ENCODE measurements at places on chromosomes 1 and 21.

- DNase-seq: no peak
Observed at GRCh38 chr1:147562819-147563218, 21.5 kb downstream of the BCL9 start.

GRCh38 chr1:109307274-109308021 is 637 bp upstream of the MYBPHL start:
- no peak for DNase-seq

DNA sequence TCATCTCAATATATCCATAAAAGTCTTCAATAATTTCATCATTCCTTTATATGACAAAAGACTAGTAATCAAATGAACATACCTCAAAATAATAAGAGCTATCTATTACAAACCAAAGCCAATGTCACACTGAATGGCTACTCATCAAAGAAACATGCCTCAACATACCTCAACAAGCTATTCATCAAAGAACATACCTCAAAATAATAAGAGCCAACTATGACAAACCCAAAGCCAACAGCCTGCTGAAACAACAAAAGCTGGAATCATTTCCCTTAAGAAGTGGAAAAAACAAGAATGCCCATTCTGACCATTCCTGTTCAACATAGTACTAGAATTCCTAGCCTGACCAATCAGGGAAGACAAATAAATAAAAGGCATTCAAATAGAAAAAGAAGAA is 1373.7 kb downstream of the BRINP3 start:
- no peak for DNase-seq

GRCh38 chr21:35843911-35844667 is 216.2 kb downstream of the SETD4 start:
- DNase-seq: no peak

DNA sequence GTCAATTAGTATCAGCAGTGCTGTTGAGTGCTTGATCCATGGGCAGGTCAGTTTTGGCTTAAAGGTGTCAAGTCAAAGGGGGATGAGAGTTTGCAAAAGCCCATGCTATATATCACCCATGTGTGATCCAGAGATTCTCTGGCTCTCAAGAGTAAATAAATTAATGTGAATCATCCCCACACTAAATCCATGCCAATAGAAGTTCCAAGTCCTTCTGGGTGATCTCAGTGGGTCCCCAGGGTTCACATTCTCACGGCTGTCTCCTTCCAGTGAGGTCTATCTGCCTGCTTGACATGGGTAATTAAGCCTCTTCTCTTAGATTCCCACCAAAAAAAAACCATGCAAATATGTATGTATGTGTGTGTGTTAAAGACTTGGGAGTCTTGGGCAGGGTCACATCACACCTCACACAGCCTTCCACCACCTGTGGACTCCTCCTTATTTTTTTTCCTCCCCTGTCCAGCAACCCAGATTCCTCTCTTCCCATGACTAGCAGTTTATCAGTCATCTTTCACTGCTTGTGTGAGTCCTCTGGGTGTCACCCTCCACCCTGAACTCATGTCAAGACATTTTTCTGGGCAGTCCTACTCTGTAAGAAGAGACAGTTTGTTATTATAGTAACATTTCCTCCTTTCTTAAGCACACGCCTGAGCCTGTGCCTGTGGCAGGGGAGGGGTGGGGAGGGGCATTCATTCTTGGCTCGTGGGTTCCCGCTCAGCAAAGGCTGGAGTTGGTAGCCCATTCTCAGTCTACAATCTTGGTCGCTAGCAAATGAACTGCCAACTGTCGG is 14.3 kb upstream of the S100A11 start:
- DNase-seq: no peak

DNA sequence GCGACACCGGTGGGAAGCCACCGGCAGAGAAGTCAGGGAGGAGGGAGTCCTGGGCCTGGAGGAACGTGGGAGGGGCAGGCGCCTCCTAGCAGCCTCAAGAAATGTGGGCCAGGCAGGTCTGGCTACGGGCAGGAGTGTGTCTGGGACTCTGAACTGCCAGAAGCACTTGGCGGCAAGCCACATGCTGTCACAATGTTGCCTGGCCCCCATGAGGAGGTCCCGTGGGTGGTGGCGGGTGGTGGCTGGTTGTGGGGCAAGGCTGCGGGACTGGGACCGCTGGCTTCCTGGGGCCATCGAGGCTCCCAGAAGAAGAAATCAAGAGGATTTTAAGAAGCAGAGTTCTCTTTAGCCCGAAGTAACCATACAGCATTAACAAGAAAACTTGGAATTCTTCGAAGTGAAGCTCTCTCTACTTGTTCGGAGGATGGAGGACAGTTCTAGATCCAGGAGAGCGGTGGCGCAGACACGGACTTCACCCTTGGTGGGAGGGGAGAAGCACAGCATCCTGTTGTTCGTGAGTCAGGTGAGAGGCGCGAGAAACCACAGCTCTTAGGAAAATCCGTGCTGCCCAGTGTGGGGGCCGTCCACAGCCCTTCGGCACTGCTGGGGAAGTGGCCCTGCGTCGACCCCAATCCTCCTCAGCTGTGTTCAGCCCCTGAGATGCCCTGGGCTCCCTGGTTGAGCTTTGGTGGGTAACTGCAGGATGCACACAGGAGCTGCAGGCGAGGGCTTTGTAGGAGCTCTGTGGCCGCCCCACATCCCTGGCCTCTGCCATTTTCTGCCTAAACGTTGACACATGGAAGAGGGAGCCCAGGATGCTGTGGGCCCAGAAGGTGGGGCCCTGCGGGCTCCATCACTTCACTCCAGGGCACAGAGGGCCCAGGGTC is 12.4 kb downstream of the SKI start:
- DNase-seq: no peak

DNA sequence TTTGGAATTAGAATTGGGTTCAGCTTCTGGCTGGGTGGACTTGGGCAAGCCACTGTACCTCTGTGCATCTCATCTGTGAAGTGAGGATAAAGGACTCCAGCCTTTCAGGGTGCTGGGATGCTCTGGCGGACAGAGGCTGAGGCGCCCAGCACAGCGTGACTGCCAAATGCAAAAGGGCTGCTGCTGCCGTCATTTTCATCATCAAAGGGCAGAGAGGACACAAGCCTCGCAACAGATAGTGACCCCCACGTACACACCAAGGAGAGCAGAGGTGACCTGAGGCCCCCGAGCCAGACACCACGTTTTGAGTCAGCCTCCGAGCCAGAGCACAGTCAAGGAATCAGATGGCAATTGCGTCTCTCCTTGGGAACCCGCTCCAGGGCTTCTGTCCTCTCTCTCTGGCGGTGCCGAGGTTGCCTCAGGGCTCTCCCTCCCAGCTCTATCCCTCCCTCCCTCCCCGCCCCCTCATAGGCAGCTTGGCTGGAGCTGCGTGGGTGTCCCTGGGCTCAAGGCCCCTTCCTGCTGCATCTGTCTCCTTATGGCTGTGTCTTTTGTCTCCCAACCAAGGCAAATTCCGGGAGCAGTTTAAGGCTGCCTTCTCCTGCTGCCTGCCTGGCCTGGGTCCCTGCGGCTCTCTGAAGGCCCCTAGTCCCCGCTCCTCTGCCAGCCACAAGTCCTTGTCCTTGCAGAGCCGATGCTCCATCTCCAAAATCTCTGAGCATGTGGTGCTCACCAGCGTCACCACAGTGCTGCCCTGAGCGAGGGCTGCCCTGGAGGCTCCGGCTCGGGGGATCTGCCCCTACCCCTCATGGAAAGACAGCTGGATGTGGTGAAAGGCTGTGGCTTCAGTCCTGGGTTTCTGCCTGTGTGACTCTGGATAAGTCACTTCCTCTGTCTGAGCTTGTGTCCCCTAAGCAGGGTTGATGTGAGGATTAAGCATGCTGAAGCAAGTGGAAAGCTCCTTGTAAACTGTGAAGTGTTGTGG is 9.0 kb downstream of the HCRTR1 start:
- DNase-seq: no peak

- DNase-seq: no peak
Observed at GRCh38 chr1:8723010-8723409, 94.4 kb downstream of the RERE start.

DNA sequence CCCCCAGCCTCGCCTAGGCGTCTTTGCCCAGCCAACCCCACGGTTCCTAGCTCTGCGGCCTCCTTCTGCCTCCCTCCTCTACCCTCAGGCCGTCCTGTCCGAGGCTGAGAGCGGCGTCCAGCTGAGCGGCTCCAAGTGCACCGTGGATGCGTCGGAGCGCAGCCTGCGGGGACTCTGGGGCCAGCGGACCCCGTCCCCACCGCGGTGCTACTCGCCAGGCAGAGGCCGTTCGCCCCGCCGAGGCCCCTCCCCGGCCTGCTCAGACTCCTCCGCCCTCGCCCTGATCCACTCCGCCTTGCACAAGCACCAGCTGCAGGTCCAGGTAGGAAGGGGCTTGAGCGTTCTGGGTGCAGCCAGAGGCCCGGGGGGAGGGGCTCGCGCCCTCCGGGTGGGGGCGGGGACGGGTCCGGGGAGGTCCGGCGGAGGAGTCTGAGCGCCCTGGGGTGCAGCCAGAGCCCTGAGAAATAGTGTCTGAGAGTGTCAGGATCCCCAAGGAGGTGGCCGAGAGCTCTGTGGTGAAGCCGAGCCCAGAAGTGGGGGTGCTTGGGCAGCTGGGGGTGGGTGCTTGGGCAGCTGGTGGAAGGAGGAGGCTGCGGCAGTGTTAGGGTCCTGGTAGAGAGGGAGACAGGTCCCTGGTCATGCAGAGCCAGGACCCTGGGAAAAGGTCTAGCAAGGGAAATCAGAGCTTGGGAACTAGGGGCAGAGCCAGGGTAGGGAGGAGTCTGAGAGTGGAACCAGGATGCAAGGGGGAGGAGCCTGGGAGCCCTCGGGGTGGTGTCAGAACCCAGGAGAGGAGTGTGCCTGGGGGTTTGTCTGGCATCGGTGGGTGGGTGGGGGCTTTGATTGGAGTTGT is 3.2 kb upstream of the NBPF3 start:
- DNase-seq: no peak

- DNase-seq: no peak
Observed at GRCh38 chr21:42125571-42126544, 54.7 kb downstream of the UMODL1 start.

GRCh38 chr1:192161976-192162375 is 3.7 kb downstream of the RGS18 start:
- no peak for DNase-seq

DNA sequence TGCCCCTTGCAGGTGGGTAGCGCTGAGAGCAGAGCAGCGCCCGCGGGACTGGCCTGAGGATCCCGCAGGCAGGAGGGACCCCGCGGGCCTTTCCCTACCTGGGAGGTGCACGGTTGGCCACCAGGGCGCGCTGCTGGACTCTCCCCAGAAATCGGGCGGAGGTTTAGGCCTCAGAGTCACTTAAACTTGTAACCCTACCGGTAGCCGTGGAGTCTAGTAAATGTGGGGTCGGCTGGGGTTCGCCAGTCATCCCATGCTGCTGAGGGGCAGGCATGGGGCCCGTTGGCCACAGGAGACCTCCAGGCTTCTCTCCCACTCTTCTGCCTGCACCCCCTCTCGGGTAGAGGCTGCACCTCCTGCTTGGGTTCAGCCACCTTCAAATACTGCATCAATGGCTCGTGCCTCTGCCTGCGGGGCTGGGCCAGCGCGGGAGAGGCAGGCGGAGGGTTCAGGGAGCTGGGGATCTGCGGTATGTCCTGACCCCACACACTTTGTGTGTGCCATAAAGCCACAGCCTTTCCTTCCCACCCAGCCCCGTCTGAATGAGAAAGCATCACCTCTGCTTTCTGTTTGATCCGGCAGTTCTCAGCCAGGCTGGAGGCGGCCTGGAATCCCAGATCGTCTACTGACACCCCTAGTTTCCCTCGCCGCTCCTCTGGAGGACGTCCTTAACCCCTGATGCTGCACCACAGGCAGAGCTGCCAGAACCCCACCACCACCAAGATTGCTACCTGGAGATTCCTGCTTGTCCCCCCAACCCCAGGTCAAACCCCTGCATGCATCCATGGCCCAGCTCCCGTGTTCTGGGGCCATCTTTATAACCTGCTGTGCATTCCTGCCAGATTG is 12.3 kb upstream of the GSTM4 start:
- DNase-seq: peak; percentile 86

- no peak for DNase-seq
Observed at GRCh38 chr1:15662477-15662876, 21.6 kb upstream of the PLEKHM2 start.

- DNase-seq: no peak
Observed at GRCh38 chr1:227869279-227869842, 53.9 kb downstream of the PRSS38 start.

DNA sequence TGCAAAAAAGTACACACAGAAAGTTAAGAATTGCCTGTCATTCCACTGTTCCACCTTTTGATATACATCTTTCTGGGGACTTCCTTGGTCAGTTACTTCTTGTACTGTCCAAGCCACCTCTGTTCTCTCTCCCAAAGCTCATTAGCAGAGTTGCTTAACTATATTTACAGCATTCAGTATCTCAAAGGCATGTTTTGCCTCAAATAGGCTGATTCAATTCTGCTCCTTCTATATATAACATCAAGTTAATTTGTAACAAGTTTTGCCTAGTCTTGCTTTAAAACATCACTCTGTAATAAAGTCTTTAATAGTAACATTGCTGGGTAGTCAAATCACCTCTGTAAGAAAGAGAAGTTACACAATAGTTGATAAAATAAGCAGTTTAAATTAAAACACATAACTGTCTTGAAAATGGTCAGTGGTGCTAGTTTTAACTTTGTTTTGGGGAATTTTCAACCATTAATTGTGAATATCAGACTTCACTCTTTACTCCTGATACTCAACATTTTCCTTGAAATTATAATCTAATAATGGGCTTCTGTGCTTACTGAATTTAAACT is 35.7 kb downstream of the EDARADD start:
- no peak for DNase-seq

DNA sequence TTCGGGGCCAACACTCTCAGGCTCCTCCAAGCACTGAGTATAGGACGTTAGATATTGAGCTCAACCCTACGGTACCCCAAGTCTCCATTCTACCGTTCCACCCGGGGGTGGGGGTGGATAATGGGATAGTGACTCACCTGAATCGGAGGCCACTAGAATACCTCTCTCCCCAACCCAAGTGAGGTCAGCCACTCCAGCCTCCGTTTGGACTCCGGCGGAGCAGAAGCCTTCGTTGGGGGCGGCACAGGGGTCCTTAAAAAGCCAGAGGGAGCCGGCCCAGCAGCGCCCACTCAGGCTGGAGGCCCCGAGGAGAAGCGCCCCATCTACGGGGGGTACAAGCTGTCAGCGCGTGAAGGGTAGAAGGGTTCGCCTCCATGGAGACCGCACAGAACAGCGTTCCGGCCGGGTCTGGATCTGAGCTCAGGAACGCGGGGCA is 556 bp downstream of the WDR77 start:
- DNase-seq: no peak

DNA sequence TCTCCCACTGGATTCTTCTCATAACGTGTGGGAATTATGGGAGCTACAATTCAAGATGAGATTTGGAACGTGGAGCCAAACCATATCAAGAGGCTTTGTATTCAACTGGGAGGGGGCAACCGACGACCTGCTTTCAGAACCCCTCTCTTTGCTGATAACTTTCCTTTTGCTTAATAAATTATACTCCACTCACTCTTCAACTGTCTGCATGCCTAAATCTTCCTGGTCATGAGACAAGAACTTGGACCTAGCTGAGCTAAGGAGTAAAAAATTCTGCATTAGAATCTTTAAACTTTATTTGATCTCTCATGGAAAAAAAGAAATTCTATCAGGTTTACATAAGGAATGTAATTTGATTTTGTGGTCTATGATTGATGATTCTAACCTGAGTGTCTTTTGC is 86.7 kb upstream of the CYYR1 start:
- no peak for DNase-seq

- DNase-seq: no peak
Observed at GRCh38 chr21:44415073-44416025, 40.0 kb upstream of the LRRC3 start.

GRCh38 chr1:151312826-151313225 is 14.4 kb downstream of the PI4KB start:
- DNase-seq: no peak

GRCh38 chr1:243513726-243514491 is 258.1 kb downstream of the SDCCAG8 start:
- no peak for DNase-seq

GRCh38 chr1:162772571-162773154 is 17.8 kb upstream of the HSD17B7 start:
- DNase-seq: no peak

All from stimulated activated CD4-positive, alpha-beta T cell treated with anti-CD3 and anti-CD28 coated beads, Interleukin-12 subunit alpha, Interleukin-12 subunit beta, amount 100 ng/mL, for 4 hours (primary cell).